ENCODE measurements at places on chromosomes 1 and 21.

- DNase-seq: no peak
These were observed 121.2 kb downstream of the PTPN14 start for GRCh38 chr1:214429951-214430770.

DNA sequence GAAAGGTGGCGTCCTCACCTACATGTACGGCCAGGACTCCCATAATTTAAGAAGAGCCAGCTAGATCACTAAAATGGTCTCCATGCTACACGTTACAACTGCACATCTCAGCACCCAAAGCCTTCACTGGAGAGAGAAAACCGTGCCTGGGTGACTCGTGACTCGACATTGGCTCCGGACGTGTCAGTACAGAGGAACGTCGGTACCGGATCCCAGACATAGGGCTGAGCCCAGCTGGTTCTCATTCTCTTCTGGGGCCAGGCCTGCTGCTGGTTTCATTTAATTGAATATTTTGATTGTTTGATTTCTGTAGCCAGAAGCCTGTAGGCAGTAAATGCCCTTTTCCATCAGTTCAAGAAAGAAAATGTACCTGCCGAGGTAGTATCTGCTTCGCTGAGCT is 93.1 kb downstream of the HHIPL2 start:
- no peak for DNase-seq

DNA sequence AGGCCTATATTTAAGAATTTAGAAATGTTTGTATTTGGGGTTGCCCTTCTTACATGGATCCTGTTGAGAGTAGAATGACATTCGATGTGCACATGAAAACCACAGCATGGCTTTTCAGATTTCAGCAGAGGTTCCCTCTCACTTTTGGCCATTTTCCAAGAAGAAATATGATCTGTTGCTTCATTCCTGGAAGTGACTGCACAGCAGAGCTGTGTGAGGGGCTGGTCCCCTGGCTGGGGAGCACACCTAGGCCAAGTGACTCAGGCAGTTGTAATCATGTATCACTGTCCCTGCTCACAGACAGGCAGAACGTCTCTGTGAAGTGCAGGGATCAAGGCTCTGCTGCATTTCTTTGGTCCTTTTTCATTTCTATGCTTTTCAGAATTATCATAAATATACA is 32.3 kb downstream of the AGT start:
- no peak for DNase-seq

- no peak for DNase-seq
These were observed 544.2 kb downstream of the RWDD3 start for GRCh38 chr1:95778217-95778616.

- no peak for DNase-seq
These were observed 22.3 kb downstream of the AGT start for GRCh38 chr1:230691615-230692014.

DNA sequence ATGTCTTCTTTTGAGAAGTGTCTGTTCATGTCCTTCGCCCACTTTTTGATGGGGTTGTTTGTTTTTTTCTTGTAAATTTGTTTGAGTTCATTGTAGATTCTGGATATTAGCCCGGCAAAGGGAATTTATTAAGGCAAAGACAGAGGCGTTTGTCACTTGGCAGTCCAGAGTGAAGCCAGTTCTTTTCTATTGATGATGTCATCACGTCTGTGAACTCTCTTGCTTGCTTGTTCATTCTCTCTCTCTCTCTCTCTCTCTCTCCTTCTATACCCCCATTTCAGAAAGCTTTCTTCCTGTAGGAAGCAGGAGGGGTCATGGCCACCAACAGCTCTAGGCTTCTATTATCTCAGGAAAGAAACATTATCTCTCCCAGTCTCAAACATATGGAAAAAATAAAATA is 291.3 kb downstream of the OMA1 start:
- DNase-seq: no peak

DNA sequence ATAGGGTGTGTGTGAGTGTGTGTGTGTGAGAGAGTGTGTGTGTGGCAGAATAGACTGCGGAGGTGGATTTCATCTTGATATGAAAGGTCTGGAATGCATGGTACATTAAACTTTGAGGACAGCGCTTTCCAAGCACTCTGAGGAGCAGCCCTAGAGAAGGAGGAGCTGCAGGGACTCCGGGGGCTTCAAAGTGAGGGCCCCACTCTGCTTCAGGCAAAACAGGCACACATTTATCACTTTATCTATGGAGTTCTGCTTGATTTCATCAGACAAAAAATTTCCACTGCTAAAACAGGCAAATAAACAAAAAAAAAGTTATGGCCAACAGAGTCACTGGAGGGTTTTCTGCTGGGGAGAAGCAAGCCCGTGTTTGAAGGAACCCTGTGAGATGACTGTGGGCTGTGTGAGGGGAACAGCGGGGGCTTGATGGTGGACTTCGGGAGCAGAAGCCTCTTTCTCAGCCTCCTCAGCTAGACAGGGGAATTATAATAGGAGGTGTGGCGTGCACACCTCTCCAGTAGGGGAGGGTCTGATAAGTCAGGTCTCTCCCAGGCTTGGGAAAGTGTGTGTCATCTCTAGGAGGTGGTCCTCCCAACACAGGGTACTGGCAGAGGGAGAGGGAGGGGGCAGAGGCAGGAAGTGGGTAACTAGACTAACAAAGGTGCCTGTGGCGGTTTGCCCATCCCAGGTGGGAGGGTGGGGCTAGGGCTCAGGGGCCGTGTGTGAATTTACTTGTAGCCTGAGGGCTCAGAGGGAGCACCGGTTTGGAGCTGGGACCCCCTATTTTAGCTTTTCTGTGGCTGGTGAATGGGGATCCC is 18.3 kb upstream of the HDAC1 start:
- DNase-seq: peak; percentile 80

- no peak for DNase-seq
These were observed 25.7 kb downstream of the TMPRSS2 start for GRCh38 chr21:41482301-41482700.

GRCh38 chr1:67552336-67552759 is 122.1 kb upstream of the SERBP1 start:
- DNase-seq: no peak

DNA sequence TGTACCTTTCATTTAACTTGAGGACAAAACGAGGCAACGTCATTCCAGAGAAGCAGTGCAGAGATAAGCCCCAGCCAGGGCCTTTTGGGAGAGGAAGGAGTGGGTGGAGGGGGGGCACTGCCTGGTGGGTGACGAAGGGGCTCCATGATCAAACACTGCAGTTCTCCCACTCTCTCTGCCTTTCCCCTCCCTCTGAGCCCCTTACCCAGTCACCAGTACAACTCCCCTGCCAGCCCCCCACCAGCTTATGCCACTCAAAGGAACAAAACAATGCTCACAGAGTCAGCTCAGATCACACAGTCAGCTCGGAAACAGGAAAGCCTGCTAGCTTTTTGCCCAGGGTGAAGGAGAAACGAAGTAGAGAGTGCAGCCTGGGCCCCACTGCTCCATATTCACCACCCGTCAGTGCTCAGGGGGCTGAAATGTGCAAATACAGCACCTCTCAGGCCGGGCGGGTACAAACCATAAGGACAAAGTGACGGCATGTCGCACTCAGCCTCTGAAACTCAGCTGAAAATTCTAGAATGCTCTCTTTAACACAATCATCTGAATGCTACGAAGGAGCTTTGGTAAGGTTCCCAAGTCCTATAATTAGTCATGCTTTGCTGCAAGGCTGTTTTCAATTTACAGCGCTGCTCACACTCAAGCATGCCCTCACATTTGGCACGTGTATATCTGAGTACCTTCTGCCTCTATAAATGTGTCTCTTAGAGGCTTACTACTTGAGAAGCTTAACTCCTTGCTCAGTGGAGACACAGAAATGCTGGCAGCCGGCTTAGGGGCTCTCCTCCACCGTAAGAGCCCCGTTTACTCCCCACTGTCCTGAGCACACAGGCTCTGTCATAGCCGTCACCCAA is 65.8 kb upstream of the RAB4A start:
- no peak for DNase-seq

GRCh38 chr1:114189398-114189797 is 35.7 kb upstream of the SYT6 start:
- no peak for DNase-seq

Data from CD4-positive, alpha-beta T cell treated with Interleukin-15 for 1 hour (primary cell).